ENCODE measurements at places on chromosomes 1 and 21. TPM values are rescaled to one million over a fixed set of nuclear protein-coding genes. Genes with fewer than 3 reads are reported as not detected.

- no peak for DNase-seq
Measured at GRCh38 chr1:3596663-3597598, 14.4 kb downstream of the MEGF6 start.

DNA sequence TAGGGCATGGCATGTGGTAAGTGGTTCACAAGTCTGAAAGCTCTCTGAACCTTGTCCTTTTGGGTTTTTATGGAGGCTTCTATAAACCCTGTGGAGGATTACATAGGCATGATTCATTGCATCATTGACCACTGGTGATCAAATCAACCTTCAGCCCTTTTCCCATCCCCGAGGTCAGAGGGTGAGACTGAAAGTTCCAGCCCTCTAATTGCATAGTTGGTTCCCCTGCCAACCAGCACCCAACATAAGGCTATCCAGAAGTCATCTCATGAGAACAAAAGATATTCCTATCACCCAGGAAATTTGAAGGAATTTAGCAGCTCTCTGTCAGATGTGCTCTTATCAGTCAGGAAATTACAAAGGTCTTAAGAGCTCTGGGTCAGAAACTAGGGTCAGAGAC lies 89.5 kb upstream of the ARTN start:
- no peak for DNase-seq

The FMO4 gene
- polyA plus RNA-seq = 16.8 TPM

The MUTYH gene
- 23.0 TPM for polyA plus RNA-seq

The TCEA3 gene
- polyA plus RNA-seq = 46.7 TPM

Data from left renal cortex interstitium (tissue), 4 donors.